Pancreas (tissue), 10 donors: ENCODE measurements at places on chromosomes 4 and X. TPM values are rescaled to one million over a fixed set of nuclear protein-coding genes. Genes with fewer than 3 reads are reported as not detected.
A peak's percentile ranks its signal among the peaks of the same experiment; 100 is the strongest.

GRCh38 chr4:1115528-1116293, 2.3 kb upstream of the RNF212 start:
- no peak for DNase-seq

- DNase-seq = peak; percentile 30
Measured at GRCh38 chrX:355329-356050, 31.2 kb downstream of the PPP2R3B start.

GRCh38 chrX:27680726-27681125, 90.6 kb downstream of the DCAF8L2 start:
- DNase-seq = no peak

GRCh38 chrX:47232803-47233332, at the start of gene USP11:
USP11 (plus strand) TSS chrX:47233009; CDS start chrX:47233044, 35 bp downstream.
- DNase-seq = peak; percentile 66

- DNase-seq = no peak
Measured at GRCh38 chr4:131526686-131527085, 1622.4 kb upstream of the PCDH10 start.

GRCh38 chr4:4387531-4388310, 819 bp downstream of the NSG1 start:
- no peak for DNase-seq

DNA sequence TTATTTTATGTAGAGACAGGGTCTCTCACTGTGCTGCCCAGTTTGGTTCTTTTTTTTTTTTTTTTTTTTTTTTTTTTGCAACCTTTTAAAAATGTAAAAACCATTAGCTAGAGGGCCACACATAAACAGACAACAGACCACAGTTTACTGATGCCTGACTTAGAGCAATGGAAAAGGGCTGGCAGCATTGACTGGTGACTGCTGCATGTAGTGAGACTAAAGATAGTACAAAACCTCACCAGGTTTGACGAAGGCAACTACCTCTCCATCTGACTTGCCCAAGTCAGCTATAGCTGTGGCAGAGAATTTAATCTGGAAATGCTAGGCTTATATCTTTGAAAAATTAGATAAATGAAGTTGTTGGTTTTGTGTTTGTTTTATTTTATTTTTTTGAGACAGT, 102.9 kb downstream of the RBM47 start:
- no peak for DNase-seq

DNA sequence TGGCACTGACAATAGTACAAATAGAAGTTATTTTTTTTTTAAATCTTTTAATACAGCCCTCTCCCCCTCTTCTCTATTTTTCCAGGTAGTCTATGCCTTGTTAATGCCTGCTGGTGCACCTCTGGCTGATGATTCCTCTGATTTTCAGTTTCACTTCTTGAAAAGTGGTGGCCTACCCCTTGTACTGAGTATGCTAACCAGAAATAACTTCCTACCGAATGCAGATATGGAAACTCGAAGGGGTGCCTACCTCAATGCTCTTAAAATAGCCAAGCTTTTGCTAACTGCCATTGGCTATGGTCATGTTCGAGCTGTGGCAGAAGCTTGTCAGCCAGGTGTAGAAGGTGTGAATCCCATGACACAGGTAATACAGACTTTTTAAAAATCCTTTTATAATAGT, 99.1 kb downstream of the USP9X start:
- DNase-seq = no peak

DNA sequence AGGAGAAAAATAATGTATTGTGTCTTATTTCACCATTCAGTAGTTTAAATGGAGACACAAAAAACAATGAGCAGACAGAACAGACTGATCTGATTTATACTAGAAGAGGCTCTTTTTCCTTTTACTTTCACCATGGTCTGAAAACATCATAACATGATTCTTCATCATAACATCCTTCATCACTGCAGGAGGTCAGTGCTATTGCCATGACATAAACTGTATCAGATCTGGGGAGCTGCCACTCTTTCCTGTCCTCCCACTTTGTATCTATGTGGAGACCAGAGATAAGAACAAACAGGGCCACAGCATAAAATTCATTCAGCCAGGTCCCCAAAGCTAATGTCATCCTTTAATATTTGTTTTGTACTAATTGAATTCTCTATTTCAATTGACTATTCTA, 25.2 kb downstream of the SOD3 start:
- DNase-seq = no peak

DNA sequence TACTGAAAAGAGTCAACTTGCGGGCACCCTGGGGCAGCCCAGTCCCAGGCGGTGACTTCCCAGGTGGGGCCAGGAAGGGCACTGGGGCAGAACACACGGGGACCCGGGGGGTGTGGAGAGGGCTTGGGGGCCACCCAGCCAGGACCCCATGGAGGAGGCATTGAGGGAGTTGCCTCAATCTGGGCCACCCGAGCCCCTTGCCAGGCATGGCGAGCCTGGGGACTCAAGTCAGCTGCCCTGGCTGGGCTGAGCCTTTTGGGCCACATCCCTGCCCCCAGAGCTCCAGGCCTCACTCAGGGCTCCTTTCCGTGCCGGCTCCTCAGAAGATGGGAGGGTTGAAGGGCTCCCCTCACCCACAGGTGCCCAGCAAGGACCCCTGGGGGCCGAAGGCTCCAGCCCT, 6.6 kb upstream of the CPLX1 start:
- no peak for DNase-seq

DNA sequence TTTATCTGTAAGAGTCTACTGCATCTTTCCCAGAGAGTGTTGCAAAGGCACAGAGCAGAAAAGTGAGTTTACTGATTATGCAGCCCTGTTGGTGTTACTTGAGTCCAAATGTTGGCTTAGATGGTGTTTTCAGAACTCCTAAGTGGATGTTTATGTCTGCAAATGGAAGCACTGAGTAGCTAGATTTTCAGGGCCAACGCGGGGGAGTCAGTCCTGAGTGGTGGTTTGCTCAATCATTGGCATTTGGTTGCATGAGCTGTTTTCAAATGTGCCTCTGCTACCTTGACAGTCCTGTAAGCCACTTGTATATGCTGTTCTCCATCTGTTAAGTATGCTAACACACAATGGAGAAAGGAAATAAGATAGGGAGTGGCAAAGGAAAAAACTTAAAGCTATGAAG, 45.4 kb downstream of the MAMLD1 start:
- DNase-seq = no peak

GRCh38 chr4:141047228-141047884, 85.9 kb downstream of the RNF150 start:
- DNase-seq = no peak

DNA sequence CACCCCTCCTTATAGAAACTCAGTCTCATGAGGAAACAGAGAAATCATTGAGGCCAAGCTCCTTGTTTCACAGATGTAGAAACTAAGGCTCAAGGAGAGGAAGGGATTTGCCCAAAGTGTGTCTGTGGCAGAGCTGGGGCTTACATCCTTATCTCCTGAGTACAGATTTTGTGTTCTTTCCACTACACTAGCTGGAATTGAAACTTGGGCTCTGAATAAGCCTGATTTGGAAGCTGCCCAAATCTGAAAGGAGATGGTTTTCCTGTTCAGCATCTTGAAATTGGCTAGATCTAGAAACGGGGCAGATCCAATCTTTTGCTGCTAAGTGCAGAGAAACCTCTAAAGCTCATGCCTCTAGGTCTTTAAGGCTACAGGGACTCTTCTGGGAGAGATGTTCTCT, 24.3 kb downstream of the AWAT2 start:
- no peak for DNase-seq

- no peak for DNase-seq
Measured at GRCh38 chr4:162865102-162865501, 301.6 kb downstream of the NAF1 start.

GRCh38 chrX:19179389-19179788, 57.1 kb upstream of the ADGRG2 start:
- no peak for DNase-seq

- DNase-seq = no peak
Measured at GRCh38 chr4:6916069-6916586, 6.5 kb downstream of the TBC1D14 start.

DNA sequence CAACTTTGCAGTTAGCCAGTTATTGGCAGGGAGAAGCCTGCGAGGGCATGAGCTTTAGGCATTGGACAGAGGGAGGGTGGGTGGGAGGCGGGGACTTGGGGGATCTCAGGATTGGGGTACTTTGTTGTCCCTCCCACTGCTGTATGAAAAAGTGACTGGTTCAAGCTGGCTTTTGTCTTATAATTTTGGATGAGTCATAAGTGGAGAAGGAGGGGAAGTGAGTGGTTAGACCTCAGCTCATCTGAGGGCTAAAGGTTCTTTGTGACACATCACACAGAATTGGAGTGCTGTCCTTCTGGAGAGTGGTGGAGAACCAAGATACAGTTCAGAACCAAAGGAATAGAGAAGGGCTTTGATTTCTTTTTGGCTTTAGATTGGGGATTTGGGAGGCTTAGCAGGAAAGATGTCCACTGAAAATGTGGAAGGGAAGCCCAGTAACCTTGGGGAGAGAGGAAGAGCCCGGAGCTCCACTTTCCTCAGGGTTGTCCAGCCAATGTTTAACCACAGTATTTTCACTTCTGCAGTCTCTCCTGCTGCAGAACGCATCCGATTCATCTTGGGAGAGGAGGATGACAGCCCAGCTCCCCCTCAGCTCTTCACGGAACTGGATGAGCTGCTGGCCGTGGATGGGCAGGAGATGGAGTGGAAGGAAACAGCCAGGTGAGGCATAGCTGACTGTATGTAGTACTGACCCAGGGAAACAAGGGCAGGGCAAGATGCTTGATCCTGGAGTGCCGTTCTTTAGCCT, at the start of gene SLC4A4:
Gene SLC4A4, plus strand, starts transcription at position 175 of the 748 bp plus-strand sequence.
- no peak for DNase-seq

DNA sequence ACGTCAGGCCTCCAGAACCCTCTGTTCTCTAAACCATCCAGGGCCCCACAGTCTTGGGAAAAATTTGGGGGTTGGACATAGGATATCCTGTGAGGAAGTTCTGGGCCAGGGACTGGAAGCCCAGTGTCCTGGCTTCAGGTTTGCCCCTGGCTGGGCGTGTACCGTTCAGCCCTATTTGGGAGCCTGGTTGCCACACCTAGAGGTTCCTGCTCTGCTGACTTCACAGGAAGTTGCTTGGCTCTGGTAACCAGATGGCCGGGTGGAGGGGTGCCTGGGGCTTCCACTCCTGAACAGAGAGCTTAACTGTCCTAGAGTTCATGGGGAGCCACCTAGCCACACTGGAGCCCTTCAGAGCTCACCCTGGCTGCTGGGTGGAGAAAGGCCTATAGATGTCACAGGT, 1.1 kb downstream of the TAFAZZIN start:
- DNase-seq = no peak

GRCh38 chr4:112885897-112886296, 163.6 kb upstream of the ANK2 start:
- DNase-seq = no peak

- no peak for DNase-seq
Measured at GRCh38 chr4:78120144-78120880, 63.2 kb downstream of the FRAS1 start.

- no peak for DNase-seq
Measured at GRCh38 chr4:110484029-110484428, 8.1 kb downstream of the ENPEP start.

DNA sequence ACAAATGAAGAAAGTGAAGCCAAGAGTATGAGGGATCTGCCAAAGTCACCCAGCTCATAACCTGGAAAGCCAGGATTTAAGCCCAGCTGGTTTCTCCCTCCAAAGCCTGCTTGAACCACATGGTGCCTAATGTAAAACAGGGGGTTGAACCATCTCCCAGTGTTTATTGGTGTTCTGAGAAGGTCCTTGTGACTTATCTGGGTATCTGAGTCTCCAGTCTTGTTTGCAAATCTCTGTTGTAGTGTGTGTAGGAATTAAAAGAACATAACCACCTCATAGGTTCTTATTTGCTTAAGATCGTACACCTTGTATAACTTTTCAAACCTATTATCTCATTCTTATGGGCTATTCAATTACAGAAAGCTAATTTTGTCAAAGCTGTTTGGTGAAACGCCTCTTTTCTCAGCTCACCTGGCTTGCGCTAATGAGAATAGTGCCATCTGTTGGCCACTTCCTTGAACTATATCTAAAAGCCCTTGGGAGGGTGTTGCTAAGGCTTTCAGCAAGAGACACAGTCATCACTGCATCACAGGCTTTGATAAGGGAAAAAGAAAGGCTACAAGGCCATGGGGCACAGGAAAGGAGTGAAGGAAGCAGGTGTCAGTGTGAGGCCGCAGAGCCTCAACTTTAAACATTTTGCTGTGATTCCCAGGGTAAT, 34.0 kb downstream of the ETDB start:
- no peak for DNase-seq

DNA sequence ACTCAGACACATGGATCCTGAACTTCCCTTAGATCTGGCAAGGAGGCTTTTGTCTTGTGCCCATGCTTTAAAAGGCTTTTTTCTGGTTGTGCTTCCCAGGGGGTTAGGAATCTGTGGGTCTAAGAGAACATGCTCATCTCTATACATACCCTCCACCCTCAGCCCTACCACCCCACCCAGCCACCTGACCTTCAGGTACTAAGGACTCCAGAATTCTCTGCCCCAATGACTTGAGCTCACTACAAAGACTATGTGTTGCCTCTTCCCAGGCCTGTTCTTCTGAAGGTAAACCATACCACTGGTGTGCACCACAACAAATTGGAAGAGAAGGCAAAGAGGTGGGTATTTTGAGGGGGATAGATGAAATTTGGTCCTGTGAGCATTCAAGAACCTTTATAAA, 167.3 kb upstream of the ETNPPL start:
- DNase-seq = no peak

- DNase-seq = no peak
Measured at GRCh38 chr4:59127006-59127405, 2016.8 kb upstream of the IGFBP7 start.

GRCh38 chr4:94352163-94352562, 9.5 kb upstream of the HPGDS start:
- DNase-seq = no peak

DNA sequence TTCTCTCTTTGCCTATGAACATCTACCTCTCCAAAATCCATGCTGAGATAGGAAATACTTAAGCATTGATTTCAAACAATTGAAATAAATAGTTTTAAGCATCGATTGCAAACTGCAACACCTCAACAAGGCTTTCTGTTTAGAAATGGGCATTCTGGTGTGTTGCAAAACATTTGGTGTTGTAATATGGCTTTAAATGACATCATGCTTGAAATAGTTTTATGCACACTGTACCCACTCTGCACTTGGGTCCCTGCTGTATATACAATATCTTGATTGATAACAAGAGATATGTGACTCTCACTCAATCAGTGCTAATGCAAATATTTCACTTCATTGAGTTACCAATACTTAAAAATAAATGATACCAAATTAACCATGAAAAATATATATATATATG, 964.9 kb upstream of the GRIA3 start:
- DNase-seq = no peak

GRCh38 chr4:174215057-174215456, 68.4 kb downstream of the FBXO8 start:
- no peak for DNase-seq

The RHOXF2B gene
- total RNA-seq = not detected

The EDA gene
- 5.1 TPM for total RNA-seq

The HSFX4 gene
- total RNA-seq = not detected

The KCTD8 gene
- total RNA-seq = 0.31 TPM

The PAGE2 gene
- not detected for total RNA-seq

The UGT2B10 gene
- total RNA-seq = not detected

The KCNIP4 gene
- total RNA-seq = not detected

The HTN1 gene
- total RNA-seq = not detected

The PNMA3 gene
- 0.16 TPM for total RNA-seq

The TAF7L gene
- not detected for total RNA-seq

The EPHA5 gene
- total RNA-seq = not detected

The PCDH10 gene
- total RNA-seq = 0.12 TPM

The EOLA1 gene
- total RNA-seq = 11.0 TPM
